H4 (cell line): ENCODE measurements at places on chromosomes 12 and 14.

GRCh38 chr12:64299628-64300027 is 77.5 kb upstream of the KICS2 start:
- DNase-seq: no peak

DNA sequence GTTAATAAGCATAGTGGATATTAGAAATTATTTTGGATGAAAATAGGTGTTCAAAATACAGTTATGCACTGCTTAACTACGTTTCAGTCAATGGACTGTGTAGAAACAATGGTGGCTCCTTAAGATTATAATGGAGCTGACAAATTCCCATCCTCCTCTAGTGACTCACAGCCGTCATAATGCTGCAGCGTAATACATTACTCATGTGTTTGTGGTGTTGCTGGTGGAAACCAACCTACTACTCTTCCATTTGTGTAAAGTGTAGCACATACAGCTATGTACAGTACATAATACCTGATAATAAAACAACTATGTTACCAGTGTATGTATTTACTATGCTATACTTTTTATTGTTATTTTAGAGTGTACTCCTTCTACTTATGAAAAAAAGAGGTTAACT is 111.2 kb upstream of the TMCC3 start:
- DNase-seq: peak; percentile 82

DNA sequence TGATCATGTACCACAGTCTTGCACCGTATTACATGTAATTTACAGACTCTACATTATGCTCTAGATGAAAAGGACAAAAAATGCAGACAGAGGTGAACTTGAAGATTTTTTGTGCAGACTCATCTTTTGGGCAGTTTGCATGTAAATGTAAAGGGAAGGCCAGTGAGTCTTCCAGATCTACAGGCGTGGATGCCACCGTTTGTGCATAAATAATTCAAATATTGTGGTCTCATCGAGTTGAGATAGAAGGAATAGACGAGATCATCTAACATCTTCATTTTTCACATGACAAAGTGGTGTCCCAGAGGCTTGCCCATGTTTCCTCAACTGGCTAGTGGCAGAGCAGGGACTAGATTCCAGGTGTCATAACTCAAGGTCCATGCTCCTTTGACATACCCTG is 125.2 kb downstream of the ALX1 start:
- no peak for DNase-seq

GRCh38 chr14:22764382-22764781 is 2.1 kb upstream of the OXA1L start:
- no peak for DNase-seq

DNA sequence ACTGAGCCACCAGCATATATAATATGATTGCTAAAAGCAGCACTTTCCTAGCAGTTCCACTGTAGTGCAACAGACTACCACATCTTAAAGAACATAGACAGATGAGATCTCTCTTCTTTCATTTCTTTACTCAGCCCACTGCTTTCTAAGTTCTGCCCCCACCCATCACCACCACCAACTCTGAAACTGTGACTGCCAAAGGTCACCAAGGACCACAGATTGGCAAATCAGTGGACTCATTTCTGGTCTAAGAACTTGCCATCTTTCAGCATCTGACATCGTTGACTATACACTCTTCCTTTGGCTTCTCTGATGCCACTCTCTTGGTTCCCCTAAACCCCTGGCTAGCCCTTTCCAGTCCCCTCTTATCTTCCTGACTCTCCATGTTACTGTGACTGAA is 38.4 kb downstream of the IFNG start:
- no peak for DNase-seq

DNA sequence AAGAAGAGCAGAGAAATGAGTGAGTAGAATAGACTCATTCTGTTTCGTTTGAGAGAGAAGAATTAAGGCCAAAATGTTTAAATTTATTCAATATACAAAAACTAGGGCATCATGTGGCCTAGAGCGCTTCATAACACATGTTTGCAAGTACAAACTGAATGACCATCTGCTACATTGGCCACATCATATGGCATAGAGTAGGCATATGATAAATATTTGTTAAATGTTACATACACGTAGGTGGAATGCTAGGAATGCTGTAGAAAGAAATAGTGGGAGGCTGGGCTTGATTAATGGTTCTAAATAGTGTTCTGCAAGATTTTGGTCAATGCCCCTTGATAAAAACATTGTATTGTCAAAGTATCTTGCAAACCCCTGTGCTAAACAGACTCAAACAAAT is 10.8 kb downstream of the MGP start:
- no peak for DNase-seq

DNA sequence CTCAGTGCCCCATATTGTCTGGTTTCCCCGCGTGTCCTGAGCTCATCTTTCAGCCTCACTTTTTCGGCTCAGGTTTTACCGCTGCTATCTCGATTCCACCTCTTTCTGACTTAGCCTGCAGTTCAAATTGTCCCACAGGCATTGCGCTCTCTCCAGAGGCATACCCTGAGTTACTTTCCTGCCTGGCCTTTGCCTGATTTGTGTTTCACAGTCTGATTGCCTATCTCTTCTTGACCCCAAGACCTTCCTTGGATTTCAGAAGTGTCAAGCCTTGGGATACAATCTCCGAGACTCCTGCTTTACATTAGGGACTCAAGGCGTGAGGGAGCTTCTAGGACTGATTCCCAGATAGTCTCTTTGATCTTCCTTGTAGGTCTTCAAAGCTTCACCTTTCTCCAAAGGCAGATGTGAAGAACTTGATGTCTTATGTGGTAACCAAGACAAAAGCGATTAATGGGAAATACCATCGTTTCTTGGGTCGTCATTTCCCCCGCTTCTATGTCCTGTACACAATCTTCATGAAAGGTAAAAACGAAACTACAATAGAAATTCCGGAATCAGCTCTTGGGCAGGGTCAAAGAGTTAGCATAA is 629 bp downstream of the LETMD1 start:
- DNase-seq: no peak

DNA sequence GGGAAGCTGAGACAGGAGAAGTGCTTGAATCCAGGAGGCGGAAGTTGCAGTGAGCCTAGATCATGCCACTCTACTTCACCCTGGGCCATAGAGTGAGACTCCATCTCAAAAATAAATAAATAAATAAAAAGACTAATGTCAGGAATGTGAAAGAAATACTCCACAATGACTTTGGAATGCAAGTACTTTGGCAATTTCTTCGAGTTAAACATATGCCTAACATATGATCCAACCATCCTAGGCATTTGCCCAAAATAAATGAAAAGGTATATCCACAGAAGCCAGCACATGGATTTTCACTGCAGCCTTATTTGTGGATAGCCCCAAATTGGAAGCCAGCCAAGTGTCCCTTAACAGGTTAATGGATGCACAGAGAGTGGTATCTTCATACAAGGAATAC is 357.9 kb upstream of the TMEM132C start:
- no peak for DNase-seq

- no peak for DNase-seq
Measured at GRCh38 chr12:131153956-131154355, 200.2 kb downstream of the ADGRD1 start.

GRCh38 chr12:76685246-76685678 is 78.7 kb upstream of the ZDHHC17 start:
- no peak for DNase-seq

DNA sequence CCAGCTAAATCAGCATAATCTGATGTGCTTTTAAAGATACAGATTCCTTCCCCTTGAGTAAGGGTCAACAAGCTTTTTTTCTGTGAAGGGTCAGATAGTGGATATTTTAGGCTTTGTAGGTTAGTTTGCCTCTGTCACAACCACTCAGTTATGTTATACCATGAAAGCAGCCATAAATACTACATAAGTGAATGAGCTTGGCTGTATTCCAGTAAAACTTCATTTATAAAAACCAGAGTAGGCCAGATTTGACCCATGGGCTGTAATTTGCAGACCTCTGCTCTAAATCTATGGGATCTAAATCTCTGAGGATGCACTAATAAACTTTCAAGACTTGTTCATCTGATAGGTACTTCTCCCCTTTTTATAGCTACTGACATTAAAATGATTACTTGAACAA is 47.7 kb downstream of the LEMD3 start:
- DNase-seq: no peak

GRCh38 chr12:88781909-88782308 is 201.6 kb upstream of the KITLG start:
- DNase-seq: no peak

- no peak for DNase-seq
Measured at GRCh38 chr14:99715266-99716000, 31.3 kb downstream of the CYP46A1 start.

DNA sequence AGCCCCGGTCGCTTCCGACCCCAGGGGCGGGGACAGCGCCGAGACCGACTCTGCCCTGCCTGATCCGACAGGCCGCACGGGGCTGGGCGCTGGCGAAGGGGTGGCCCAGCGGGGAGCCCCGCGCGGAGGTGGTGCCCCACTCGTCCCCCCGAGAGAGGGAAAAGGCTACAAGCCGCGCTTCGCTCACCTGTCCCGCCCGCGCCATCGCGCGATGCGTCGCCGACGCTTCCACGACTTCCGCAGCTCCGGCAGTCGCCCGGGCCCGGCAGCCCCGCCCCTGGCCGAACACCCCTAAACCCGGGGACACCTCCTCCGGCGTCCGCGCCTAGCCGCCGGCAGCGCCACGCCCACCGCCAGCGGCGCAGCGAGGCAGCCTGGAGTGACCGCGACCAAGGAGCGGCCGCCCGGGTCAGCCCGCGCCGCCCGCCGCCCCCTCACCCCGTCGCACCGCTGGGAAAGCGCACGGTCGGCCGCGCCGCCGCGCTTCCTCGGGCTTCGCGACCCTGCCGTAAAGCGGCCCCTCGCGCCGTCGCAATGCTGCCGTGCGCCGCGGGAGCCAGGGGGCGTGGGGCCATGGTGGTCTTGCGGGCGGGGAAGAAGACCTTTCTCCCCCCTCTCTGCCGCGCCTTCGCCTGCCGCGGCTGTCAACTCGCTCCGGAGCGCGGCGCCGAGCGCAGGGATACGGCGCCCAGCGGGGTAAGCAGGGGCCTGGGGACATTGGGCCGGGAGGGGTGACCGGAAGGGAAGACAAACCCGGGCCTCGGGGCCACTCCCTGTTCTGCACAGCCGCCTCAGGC is at the start of the genes BAG5 and COA8:
Gene BAG5, minus strand, starts transcription at position 229 of the 797 bp plus-strand sequence. CDS start 1,493 bp downstream, outside the sequence.
Gene COA8, plus strand, starts transcription at position 532 of the 797 bp plus-strand sequence. Its CDS starts 42 bp downstream, at position 574.
- peak; percentile 60 for DNase-seq

GRCh38 chr12:108650083-108650482 is 16.4 kb upstream of the SELPLG start:
- no peak for DNase-seq

DNA sequence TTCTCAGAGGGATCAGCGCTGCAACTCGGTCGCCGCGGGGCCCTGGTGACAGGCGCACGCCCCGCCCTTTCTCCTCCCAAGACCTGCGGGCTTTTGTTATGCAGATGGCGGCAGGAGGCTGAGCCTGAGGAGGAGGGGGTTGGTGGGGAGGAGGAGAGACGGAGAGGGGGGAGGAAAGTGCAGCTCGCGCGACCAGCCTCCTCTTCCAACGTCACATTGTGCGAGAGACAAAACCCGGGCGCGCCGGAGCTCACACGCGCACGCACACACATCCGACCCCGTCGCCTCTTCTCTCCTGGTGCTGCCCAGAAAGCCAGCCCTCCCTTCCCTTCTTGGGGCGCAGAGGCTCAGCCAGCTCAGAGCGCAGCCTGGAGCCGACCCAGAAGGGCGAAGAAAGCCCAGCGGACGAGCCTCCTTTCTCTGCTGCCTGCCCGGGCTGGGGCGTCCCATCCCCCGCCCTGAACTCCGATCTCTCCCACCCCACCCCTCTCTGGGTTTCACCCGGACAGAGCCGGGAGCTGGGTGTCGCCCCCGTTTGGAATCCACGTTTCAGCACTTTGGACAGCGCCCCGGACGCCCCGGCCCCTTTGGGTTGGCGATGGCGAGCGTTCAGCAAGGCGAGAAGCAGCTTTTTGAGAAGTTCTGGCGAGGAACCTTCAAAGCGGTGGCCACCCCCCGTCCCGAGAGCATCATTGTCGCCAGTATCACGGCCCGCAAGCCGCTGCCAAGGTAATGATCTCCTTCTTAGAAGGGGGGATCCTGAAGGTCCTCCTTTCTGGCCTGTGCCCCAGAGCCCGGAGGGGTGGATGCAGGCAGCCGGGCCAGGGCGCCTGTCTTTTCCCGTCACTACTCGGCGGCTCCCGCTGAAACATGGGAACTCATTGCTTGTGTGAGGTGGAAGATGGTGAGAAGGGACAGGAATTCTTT is at the start of gene SRRM4:
Gene SRRM4, plus strand, starts transcription at position 257 of the 927 bp plus-strand sequence. Its CDS starts 342 bp downstream, at position 599.
- no peak for DNase-seq

GRCh38 chr14:102375119-102375518 is 12.4 kb downstream of the TECPR2 start:
- DNase-seq: no peak

GRCh38 chr14:50434528-50434927 is 37.8 kb upstream of the CDKL1 start:
- DNase-seq: no peak

DNA sequence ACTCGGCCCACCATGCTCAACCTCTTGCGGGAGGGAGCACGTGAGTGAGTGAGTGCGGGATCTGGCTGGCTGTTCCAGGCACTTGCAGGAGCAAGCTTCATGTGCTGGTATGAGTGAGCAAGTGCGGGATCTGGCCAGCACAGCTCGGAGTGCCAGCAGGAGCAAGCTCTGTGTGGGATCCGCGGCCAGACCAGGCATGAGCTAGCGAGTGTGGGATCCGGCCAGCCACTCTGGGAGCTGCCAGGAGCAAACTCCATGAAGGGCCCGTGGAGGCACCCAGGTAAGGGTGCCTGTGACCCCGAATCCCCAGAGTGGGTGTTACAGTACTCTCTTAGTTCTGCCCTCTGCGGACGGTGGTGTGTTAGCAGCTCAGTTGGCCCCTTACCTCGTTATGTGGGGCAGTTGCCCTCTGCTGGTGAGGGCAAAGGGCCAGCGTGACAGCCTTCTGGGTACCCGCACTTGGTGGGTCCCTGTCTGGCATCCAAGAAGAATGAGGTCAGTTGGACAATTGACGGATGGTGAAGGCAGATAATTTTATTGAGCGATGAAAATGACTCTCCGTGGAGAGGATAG is 38.3 kb downstream of the RAD51B start:
- no peak for DNase-seq

- DNase-seq: no peak
Measured at GRCh38 chr12:1443421-1444141, 150.8 kb downstream of the FBXL14 start.
